GM23338 (cell line): ENCODE measurements at places on chromosomes 4 and X. TPM values are rescaled to one million over a fixed set of nuclear protein-coding genes. Genes with fewer than 3 reads are reported as not detected.

The SAGE1 gene
- not detected in 2 replicates for polyA plus RNA-seq

The CNKSR2 gene
- 10.9 and 13.9 TPM in 2 replicates for polyA plus RNA-seq

The PABPC5 gene
- 1.8 and 2.8 TPM in 2 replicates for polyA plus RNA-seq

GRCh38 chr4:144647095-144647561, 1.2 kb downstream of the HHIP start:
- H3K27me3 ChIP-seq, result peaks cover 67% of the 10 kb centered on the region
- peak; percentile 82 for DNase-seq
- no peak overlapping the region for H3K27ac ChIP-seq
- peaks cover 42% of the 10 kb centered on the region for H3K4me1 ChIP-seq
- peak overlapping the region; percentile 58 for H3K4me3 ChIP-seq

- H3K4me1 ChIP-seq, result no peaks in the 10 kb centered on the region
- no peak for DNase-seq
- no peak overlapping the region for H3K4me3 ChIP-seq
- no peak overlapping the region for H3K27ac ChIP-seq
Measured at GRCh38 chr4:160044693-160045092, 941.8 kb downstream of the RAPGEF2 start.

DNA sequence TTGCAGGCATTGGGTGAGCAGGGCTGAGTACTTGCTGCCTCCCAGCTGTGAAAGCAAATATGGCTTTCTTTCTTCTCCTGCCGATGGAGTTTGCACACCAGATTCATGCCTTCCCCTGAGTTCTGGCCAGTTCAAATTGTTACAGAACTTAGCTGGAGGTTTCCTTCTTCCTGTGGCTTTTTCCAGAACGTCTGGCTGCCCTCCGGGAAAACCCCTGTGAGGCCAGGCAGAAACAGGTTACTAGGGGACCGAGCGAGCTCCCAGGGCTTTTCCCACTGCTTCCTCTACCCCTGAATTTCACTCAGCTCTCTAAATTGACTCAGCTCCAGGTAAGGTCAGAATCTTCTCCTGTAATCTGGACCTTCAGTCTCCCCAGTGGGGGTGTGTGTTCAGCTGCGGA, 482.4 kb downstream of the C4orf33 start:
- no peaks in the 10 kb centered on the region for H3K36me3 ChIP-seq
- H3K4me3 ChIP-seq, result no peak overlapping the region
- no peak overlapping the region for H3K27ac ChIP-seq
- H3K4me1 ChIP-seq, result no peaks in the 10 kb centered on the region
- no peak for DNase-seq

- H3K4me1 ChIP-seq, result no peaks in the 10 kb centered on the region
- DNase-seq, result no peak
- H3K27me3 ChIP-seq, result no peaks in the 10 kb centered on the region
- H3K36me3 ChIP-seq, result no peaks in the 10 kb centered on the region
- H3K4me3 ChIP-seq, result no peak overlapping the region
Measured at GRCh38 chrX:15680401-15680800, 15.8 kb upstream of the CLTRN start.

GRCh38 chr4:76689145-76689817, 208.7 kb downstream of the SOWAHB start:
- H3K27ac ChIP-seq, result peak overlapping the region; percentile 74
- H3K4me1 ChIP-seq, result peaks cover 33% of the 10 kb centered on the region
- H3K4me3 ChIP-seq, result peak overlapping the region; percentile 68
- DNase-seq, result peak; percentile 89

DNA sequence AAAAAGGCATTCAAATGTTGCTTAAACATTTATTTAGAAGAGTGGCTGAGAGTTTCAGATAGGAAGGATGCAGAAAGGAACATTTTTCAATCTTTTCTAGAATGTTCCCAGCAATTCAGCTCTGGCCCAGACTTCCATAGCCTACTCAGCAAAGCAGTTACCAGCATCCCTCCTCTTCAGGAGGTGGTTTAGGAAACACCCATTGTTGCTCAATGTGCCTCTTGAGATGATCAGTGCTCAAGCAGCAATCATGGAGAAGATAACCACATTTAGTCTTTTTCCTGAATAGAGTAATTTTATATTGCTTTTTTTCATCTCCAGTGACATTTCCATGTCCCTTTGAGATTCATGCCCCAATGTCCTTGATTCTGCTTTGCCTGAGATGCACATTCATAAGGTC, 328.7 kb upstream of the PPARGC1A start:
- DNase-seq, result no peak
- H3K27me3 ChIP-seq, result no peaks in the 10 kb centered on the region
- no peak overlapping the region for H3K4me3 ChIP-seq
- no peaks in the 10 kb centered on the region for H3K36me3 ChIP-seq

DNA sequence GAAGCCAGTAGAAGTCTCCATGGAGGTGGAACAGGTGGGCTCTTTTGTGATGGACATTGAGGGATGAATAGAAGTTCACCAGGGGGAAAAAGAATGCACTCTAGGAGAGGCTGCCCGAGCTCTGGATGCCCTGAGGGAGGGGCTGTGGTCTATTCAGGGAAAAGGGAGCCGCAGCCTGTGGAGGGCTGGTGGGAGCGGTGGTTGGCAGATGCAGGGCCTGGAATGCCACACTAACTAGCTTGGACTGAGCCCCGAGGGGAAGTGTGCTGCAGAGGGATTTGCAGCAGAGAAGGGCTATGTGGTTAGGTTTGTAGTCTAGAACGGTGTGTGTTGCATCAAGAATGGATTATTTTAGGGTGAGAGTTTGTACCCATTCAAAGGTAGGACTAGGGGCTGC, 29.5 kb upstream of the PSAPL1 start:
- DNase-seq, result no peak
- no peaks in the 10 kb centered on the region for H3K4me1 ChIP-seq
- H3K36me3 ChIP-seq, result no peaks in the 10 kb centered on the region
- H3K4me3 ChIP-seq, result no peak overlapping the region
- H3K27ac ChIP-seq, result no peak overlapping the region

- H3K36me3 ChIP-seq, result no peaks in the 10 kb centered on the region
- DNase-seq, result no peak
- no peaks in the 10 kb centered on the region for H3K27me3 ChIP-seq
- H3K4me1 ChIP-seq, result peaks cover 21% of the 10 kb centered on the region
Measured at GRCh38 chr4:152512483-152512882, 23.4 kb downstream of the FBXW7 start.

GRCh38 chr4:40575846-40576245, 53.8 kb downstream of the RBM47 start:
- H3K27ac ChIP-seq, result peak overlapping the region; percentile 61; the same call in 1 of the 2 replicates
- no peaks in the 10 kb centered on the region for H3K27me3 ChIP-seq
- peak; percentile 48 for DNase-seq
- H3K4me3 ChIP-seq, result no peak overlapping the region
- peaks cover 20% of the 10 kb centered on the region for H3K4me1 ChIP-seq

GRCh38 chrX:5431823-5432222, 796.8 kb downstream of the NLGN4X start:
- no peak overlapping the region for H3K4me3 ChIP-seq
- no peaks in the 10 kb centered on the region for H3K36me3 ChIP-seq
- no peak overlapping the region for H3K27ac ChIP-seq
- no peaks in the 10 kb centered on the region for H3K4me1 ChIP-seq

DNA sequence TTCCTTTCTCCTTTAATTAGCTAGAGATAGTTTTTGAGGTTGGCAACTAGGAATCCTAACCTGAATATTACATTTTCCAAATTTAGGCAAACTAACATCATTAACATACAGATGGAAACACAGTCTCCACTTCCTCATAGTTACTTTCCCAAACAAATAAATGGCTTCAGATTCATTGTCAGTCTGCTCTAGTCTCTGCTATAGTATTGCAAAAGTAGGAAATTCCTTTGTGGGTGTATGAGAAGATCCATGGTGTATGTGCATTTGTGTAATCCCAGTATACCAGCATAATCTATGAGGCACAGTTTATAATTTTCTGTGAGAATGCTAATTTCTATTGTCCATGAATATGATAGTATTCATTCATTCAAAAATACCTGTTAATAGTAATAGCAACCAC, 3.0 kb upstream of the NDP start:
- H3K36me3 ChIP-seq, result no peaks in the 10 kb centered on the region
- H3K4me1 ChIP-seq, result peaks cover 20% of the 10 kb centered on the region
- H3K4me3 ChIP-seq, result no peak overlapping the region
- DNase-seq, result no peak

- no peaks in the 10 kb centered on the region for H3K36me3 ChIP-seq
- no peak for DNase-seq
- H3K4me1 ChIP-seq, result no peaks in the 10 kb centered on the region
- no peak overlapping the region for H3K4me3 ChIP-seq
- H3K27ac ChIP-seq, result no peak overlapping the region
- H3K27me3 ChIP-seq, result no peaks in the 10 kb centered on the region
Measured at GRCh38 chr4:70280567-70280966, 38.2 kb downstream of the CSN3 start.

GRCh38 chrX:123504630-123505270, 228.1 kb downstream of the THOC2 start:
- H3K36me3 ChIP-seq, result no peaks in the 10 kb centered on the region
- no peak overlapping the region for H3K4me3 ChIP-seq
- no peaks in the 10 kb centered on the region for H3K27me3 ChIP-seq
- no peak overlapping the region for H3K27ac ChIP-seq
- H3K4me1 ChIP-seq, result no peaks in the 10 kb centered on the region
